ENCODE measurements at places on chromosomes 2 and 18. TPM values are rescaled to one million over a fixed set of nuclear protein-coding genes. Genes with fewer than 3 reads are reported as not detected.

The AP1S3 gene
- polyA plus RNA-seq = 5.8 TPM

The NR4A2 gene
- polyA plus RNA-seq = 7.2 TPM

The ATIC gene
- 122 TPM for polyA plus RNA-seq

The RNF152 gene
- polyA plus RNA-seq = 2.7 TPM

The SERPINB4 gene
- polyA plus RNA-seq = not detected

The REG1B gene
- not detected for polyA plus RNA-seq

The FIGLA gene
- not detected for polyA plus RNA-seq
